Stomach (tissue), 19 donors: ENCODE measurements at places on chromosomes 6 and 20.

GRCh38 chr6:16338577-16339264, 100.3 kb downstream of the GMPR start:
- DNase-seq, result peak; percentile 34

DNA sequence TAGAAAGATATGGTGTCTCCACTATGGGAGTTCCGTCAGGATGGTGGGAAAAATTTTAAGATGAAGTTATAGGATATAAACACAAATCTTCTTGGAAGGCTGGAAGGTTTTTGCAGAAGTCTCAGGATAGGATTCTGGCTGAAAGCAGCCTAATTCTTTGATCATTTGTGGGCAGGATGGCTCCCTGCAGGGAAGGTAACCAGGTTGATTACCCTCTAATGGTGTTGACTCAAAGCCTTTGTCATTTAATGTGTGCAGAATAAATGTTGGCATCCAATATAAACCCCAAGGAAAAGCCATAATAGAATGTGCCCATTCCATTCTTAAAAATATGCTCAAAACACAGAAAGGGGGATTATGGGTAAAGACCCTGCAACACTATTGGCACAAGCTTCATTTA, 204.3 kb downstream of the EPM2A start:
- no peak for DNase-seq

DNA sequence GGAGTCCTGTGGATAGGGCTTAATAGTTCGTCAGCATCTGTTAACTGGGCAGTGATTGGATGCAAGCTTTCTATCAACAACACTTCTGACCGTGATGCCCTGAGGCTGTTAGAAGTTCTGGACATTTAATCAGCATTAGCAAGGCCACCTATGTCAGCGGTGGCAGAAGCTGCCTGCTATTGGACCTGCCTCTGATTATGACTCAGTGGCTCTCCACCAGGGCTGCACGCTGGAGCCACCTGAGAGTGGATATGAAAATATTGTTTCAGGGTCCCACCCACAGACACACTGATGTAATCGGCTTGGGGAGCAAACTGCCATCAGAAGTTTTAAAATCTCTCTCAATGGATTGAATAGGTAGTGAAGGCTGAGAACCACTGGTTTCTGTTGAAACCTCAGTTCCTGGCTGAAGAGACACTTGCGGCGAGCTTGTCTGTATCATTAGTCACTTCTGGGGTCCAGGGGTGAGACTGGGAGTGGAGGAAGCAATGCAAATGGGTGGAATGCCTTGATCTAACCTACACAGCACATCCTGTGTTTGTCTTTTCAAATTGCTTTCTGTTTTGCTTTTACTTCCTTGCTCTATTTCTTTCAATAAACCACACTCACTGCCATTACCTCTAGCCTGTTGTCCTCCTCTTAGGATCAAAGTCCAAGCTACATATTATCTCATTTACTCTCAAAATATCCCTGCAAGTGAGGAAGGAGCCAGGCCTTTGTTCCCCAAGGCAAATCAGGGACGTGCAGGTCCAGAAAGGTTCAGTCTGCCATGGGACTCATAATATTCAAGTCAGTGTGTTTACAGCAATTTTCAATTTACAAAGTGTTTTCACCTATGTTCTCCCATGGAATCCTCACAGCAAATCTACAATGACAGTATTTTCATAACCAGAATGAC, 4.2 kb downstream of the CLIC5 start:
- peak; percentile 30 for DNase-seq

GRCh38 chr20:58238490-58238889, 10.0 kb upstream of the ANKRD60 start:
- DNase-seq, result no peak

DNA sequence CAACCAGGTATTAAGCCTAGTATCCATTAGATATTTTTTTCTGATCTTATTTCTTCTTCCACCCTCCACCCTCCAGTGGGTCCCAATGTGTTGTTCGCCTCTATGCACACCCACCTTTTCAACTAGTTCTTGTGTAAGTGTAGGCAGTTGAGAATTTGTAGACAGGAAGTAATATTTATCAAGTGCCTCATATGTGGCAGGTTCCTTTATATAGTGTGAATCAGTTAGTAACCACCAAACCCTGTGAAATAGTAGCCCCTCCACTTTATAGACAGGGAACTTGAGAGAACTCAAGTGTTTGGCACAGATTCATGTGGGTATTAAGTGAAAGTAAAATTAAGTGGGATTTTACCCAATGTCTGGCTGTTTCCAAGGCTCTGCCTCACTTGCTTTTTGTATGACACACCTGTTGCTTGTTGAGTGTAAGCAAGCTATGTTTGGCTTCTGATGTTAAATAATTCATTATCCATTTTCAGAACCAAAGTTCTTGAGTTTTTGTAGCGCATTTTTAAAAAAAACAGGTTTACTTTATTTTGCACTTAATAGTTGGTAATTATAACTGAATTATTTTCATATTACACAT, 24.8 kb downstream of the AFDN start:
- no peak for DNase-seq

- DNase-seq, result no peak
These were observed 333.4 kb upstream of the CHD6 start for GRCh38 chr20:41951615-41952014.

DNA sequence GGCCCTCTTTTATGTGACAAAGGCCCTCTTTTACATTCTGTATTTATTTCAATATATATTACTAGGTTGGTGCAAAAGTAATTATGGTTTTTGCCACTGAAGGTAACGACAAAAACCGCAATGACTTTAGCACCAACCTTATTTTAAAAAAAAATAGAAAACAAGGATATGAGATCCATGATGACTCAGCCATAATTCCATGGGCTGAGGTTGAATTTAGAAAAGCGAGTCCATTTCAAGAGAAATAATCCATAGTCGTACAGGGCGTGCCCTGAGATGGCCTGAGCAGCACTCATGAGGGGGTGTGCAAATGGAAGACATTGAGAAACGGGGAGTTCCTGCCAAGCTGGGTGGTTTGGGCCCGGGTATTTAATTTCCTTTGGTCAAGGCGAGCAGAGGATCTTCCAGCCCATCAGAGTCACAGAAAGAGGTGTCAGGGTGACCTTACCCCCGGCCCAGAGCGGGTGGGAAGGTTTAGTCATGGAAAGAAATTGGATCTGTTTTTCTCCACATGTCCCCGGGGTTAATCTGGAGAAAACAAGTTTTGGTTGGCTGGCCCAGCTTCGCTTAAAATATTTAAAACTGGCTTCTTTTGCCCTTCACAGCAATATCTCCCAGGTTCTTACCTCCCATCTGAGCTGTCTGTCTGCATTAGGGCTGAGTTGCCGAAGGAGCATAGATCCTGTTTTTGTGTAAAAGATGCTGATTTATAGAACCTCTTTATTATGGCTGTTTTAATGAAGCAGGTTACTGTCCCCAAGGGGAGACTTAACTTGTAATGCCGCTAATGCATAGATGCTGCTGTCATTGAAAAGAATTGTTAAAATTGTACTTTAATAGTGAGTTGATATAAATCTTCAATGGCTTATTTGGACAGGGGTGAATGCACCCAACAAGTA, 255.6 kb downstream of the PREX1 start:
- no peak for DNase-seq

DNA sequence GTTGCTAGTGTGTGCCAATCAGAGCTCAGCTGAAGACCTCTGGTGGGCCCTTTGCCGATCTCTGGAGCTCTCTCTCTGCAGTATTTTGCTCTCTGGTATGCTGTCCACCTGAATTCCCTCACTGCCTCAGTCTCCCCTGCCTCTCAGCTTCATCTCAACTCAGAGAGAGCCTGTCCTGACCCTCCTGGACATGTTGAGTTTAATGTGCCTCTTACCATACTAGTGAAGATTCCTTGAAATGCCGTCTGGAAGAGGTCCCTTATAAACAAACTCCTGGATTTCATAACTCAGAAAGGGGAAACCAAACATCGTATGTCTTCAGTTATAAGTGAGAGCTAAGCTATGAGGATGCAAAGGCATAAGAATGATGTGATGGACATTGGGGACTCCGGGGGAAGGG, 231.1 kb upstream of the ZNF217 start:
- DNase-seq, result no peak

- no peak for DNase-seq
These were observed 15.7 kb upstream of the NTSR1 start for GRCh38 chr20:62692801-62693523.

DNA sequence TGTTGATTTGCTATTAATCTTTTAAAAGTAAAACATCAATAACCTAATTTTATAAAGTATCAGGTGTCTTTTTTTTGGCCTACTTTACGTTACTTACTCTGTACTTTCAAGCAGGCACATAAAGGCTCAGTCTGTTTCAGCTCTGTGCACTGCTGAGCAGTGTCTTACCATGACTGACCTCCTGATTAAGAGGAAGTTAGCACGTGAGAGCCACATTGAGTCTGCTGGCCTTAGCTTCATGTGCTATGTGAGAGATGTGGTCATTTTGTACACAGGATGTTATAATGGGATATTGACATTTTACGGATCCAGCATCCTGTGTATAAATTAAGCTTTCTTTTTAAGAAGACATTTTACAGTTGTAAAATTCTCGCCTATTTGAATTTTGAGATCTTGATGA, 31.9 kb downstream of the ARID1B start:
- peak; percentile 62 for DNase-seq

- DNase-seq, result no peak
These were observed 111.2 kb downstream of the TAF4 start for GRCh38 chr20:61954276-61955021.

- DNase-seq, result no peak
These were observed 22.6 kb upstream of the TRAF3IP2 start for GRCh38 chr6:111628142-111628850.

- DNase-seq, result no peak
These were observed 4.0 kb downstream of the PKIG start for GRCh38 chr20:44586289-44586911.

- DNase-seq, result peak; percentile 65
These were observed 501.8 kb upstream of the SULF2 start for GRCh38 chr20:48287021-48287494.

- DNase-seq, result no peak
These were observed 4.3 kb downstream of the AK9 start for GRCh38 chr6:109686566-109687265.

- DNase-seq, result no peak
These were observed 21.0 kb downstream of the PNLDC1 start for GRCh38 chr6:159821122-159821521.

DNA sequence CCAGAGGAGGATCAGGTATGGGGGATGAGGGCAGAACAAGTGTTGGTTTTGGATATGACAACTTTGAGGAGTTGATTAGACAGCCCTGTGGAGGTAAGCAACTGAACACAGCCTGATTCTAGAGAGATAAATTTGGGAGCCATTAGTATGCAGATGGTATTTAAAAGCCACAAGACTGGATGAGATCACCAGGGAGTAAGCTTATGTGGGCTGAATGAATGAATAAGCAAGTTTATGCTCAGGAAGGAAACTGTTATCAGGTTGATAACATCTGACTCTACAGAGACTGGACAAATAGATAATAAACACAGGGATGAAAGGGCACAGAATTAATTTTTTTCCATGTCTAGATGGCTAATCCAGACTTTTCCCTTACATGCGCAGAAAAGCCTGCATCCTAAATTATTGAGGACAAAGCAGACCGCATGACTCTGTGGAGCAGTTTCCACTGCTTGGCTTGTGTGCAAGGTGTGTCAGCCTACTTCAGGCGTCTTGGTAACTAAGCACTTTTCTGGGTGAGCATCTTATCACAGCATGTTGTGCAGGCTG, 150.6 kb downstream of the GJA10 start:
- DNase-seq, result no peak

DNA sequence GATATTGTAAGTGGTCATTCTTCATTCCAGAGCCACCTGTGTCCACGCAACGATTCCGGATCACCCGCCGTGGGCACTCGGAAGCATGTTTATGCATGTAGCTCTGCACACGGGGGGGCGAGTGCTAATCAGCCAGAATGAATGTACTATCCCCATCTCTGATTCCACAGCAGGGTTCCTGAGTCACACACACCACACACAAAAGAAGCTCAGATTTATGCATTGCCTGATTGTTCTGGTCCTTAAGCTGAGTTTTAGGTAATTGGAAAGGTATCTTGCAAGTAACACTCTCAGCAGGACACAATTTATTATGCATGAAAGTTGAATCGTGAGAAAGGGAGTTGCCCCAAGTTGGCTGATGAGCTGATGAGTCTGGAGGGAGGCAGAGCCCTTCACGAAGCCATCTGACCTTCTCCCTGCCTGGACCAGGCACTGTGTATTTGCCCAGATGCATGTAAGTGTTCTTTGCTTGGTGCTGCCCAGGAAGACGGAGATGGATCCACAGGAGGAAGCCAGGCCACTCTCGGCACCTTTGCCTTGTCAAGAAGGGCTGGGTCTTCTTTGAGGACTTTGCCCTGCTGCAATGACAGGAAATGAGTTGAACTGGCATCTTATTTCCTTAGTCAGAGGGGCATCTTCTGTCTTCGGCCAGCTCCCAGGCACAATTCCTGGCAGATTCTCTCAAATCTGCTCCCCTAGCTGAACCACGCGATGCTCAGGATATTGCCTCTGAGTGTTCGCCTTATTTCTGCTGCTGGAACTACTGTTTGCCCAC, 141.1 kb downstream of the SYNDIG1 start:
- no peak for DNase-seq

DNA sequence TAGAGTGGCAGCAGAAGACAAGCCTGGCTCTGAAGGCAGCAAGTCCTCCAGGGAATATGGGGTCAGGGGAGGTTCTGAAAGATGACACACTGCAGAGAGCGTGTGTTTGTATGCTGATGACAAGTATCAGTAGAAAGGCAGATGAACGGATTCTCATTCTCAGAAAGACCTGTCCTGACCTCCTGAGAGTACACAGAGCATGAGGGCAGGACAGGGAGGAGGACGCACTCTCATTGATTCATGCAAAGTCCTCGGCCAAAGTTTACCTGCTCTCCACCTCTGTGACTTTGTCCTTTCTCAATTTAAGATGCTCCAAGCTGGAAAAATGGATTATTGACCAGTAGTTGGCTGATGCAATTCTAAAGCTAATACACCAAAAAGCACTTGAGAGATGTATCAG, 156.7 kb downstream of the LPA start:
- no peak for DNase-seq

GRCh38 chr6:31502586-31502985, 4.6 kb downstream of the MICB start:
- no peak for DNase-seq

- DNase-seq, result no peak
These were observed 344.0 kb upstream of the PLCB4 start for GRCh38 chr20:8724884-8725283.

GRCh38 chr6:128595544-128595943, 75.1 kb upstream of the PTPRK start:
- DNase-seq, result no peak

DNA sequence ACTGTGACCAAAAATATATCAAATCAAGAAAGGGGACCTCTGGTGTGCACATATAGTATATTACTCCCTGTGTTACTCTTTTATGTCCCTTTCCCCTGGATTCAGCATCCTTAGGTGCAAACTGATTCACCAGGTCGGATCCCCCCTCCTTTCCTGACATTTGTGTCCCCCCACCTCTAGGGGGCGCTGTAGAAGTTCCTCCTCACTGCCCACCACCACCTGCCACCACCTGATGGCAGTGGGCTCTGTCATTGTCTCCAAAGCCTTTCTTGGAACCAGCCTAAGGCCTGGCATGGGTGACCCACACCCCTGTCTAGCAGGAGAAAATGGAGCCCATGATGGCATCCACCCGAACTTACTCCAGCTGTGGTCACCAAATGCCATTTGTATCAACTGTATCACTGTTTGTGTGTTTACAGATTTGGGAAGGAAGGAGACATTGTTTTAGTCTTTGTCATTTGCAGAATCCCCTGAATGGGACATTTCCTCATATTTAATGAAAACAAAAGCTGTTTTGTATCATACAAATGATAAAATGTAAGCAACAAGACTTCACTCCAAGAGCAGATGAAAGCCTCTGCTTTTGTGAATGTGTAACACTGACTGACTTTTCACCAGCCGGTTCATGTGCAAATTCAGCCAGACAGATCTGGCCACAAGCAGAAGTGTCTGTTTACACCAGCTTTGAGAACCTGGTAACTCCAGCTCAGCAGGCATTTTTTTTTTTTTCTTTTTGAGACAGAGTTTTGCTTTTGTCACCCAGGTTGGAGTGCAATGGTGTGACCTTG, 66.2 kb downstream of the ARMC2 start:
- DNase-seq, result no peak
